ENCODE measurements at places on chromosomes 1 and 21. TPM values are rescaled to one million over a fixed set of nuclear protein-coding genes. Genes with fewer than 3 reads are reported as not detected.

DNA sequence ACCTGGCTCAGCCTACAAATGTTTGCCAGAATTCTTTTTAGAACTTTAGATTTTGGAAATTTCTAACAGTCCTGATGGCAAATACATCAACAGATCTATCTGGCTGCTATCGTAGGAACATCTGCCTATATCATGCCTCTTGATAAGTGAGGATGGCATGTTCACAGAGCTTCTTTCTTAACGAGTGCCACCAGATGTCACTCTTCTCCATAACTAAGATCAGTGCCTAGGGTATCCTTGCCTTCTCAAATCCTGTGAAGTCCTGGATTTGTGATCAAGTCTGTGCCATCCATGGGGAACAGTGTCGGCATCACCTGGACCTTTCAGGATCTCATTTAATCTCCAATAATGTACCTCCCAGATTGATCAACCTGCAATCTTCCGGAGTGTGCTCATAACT, 36.5 kb upstream of the CD5L start:
- peak; percentile 4 for DNase-seq

DNA sequence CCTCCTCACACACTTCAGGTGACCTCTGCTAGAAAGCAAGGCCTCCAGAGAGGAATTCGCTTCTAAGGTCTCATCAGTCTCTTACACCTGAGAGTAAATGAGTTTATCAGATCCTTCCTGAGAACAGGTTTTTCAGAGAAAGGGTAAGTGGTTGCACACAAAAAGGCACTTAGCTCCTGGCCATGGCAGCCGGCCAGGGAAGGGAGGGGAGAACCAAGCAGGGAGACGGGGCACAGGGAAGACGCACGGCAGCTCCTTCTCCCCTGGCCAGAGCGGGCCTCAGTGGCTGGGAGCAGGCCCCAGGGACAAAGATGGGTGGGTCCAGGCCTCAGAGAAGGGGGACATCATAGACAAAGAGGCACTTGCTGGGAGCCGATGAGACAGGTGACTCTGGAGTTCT, 3.6 kb upstream of the TNNT2 start:
- DNase-seq: no peak

- DNase-seq: no peak
Measured at GRCh38 chr1:161128591-161129420, 3.7 kb downstream of the DEDD start.

DNA sequence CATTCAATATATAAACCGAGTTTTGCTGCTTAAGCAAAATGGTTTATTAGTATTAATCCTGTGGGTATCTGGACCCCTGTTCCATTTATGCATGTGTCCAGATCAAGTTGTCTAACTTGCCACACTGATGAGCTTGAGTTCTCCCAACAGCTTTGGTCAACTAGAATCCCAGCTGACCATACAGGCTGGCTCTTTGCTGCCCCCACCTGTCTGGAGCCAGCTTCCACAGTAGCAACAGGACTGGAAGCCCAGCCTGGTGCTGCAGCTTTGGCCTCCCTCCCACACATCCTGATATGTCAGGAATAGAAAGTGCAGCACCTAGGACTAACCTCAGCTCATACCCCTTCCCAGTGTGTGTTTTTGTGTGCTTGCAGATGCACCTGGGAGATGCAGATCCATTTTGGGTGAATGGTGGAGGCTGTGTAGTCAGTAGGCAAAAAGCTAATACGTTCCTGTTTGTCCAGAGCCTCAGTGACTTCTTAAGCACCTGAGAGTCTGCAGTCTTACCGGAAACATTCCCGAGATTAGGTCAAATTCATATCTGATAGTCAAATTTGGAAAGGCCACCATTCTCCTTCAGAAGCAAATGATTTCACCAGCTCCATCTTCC, 40.9 kb upstream of the BEND5 start:
- peak; percentile 27 for DNase-seq

DNA sequence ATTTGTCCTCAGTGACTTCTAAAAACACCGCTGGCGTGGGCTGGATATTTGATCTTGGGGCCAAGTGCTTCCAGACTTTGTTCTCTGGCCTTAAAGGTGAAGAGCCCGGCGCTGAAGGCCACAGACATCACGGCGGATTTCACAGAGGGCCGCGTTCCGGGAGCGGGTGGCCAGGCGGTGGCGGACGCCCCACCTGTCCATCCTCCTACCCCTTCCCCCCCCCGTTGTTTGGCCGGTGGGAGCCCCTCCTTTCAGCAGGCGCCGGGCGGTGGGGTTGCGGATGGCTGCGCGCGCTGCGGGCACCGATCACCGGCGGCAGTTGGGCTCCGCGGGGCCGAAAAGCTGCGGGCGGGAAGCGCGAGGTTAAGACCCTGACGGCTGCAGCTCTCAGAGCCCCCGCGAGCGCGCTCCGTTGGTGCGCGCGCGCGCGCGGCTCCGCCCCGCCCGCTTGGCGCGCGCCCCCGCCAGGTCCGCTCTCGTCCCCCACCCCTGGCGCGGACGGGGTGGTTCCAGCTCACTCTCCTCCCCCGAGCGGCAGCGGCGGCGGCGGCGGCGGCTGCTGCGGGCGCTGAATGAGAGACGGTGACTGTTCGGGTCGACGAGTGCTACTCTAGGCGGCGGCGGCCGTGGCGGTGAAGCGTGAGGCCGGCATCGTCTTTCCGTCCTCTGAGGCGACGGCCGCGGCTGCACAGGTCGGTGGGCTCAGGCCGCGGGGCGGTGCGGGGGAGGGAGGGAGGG, at the start of gene RALGPS2:
TSS of gene RALGPS2 (plus strand) at position 517 of the 738 bp plus-strand sequence. CDS start 51,521 bp downstream, outside the sequence.
- peak; percentile 25 for DNase-seq

DNA sequence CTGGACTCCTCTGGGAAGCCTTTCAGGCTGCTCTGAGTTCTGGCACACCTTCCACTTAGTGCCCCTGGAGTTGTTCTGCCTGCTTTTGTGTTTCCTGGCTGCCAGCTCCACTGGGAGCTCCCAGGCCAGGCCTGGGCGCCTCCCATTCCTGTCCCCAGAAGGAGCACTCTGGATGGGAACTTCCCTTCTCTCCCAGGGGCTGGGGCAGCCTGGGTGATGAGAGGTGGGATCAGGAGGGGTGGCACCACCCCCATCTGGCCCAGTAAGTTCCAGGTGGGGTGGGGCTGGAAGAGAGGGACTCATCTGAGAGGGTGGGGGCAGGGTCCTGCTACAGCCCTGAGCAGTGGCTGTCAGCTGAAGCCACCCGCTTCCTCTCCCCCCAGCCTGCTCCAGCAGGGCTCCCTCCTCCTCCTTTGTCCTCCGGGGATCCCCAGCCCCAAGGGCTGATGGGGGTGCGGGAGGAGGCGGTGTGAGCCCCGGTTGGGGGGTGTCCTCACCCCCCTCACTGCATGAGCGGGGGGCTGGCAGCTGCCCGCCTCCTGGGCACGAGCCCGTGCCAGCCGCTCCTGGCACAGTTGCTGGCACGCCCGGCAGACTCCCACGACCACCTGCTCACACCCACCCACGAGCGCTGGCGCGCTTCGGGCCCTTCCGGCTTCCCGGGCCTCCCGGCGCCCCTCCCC, 4.7 kb downstream of the FOXO6 start:
- DNase-seq: peak; percentile 59

- no peak for DNase-seq
Measured at GRCh38 chr1:150820730-150821512, 12.9 kb upstream of the CTSK start.

DNA sequence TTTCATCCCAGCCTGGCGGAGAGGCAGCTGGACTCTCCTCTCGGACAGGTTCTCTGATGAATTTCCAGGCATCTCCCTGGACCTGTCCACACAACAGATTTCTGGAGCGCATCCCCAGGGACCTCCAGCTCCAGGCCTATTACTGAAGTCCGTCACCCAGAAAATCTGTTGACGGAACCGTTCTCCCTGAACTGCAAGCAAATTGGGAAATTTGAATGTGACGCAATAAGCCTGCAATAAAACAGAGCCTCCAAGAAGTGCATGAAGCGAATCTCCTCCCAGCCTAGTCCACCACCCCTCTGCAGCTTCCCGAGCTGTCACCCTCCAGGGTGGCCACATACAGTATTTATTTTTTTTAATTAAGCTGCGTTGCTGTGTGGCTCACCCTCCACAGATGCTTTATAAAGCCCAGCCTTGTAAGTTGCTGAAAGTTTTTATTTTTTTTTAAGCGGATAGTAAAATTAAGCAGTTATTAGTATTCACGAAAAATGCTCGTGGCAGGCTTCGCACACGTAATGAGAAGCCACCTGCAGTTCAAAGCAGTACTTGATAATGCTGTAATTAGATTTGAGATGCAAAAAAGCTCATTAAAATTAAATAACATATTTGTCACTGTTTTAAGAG, 173.3 kb downstream of the CAMTA1 start:
- DNase-seq: no peak

GRCh38 chr1:81174052-81174451, 626.7 kb upstream of the ADGRL2 start:
- DNase-seq: peak; percentile 56

DNA sequence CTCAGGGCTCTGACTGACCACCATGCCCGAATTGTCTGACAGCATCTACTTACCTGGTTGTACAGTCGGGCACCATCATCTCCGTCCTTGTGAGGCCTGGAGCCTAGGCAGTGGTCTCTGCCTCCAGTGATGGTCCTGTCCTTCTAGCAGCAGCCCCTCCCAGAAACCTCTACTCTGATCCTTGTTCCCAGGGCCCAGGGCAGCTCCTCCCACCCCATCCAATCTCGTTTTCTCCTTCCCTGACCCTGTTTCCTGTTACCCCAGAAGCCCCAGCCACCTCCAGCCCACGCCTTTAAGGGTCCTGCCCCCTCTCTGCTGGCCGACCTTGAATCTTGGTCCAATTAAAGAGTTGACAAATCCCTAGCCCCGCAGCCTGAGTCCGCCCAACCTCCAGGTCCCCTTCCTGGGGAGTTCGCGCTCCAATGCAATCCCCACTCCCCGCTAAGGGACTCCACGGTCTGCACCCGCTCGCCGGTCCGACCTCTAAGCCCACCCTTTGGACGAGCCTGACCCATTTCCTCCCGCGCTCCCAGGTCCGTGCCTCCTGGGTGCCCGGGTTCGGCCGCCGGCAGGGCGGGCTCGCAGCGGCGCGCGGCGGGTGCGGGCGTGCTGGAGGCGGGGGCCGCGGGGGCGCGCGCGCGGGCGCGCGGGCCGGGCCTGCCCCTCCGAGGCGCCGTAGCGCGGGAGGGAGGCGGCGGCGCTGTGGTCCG, at the start of gene B4GALT2:
TSS of gene B4GALT2 (plus strand) at position 660 of the 710 bp plus-strand sequence. CDS start 1,951 bp downstream, outside the sequence.
- peak; percentile 25 for DNase-seq

GRCh38 chr1:220485131-220485530, 42.8 kb upstream of the MARK1 start:
- no peak for DNase-seq

DNA sequence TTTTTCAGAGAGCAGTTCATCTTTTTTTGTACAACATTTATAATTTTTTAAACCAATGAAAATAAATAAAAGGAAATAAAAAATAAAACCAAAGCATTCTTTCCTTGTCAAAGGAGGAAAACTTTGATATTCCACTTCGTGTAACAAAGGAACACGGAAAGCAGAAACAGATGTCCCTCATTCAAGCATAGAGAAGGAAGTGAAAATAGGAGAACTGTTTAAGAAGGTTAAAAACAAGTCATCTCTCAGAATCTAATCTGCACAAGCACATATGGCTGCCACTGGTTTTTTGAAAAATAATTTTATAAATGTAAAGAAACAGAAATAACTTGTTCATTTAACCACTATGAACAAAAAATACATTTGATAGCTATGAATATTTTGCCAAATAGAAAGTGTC, 35.9 kb upstream of the ZNF644 start:
- no peak for DNase-seq

- no peak for DNase-seq
Measured at GRCh38 chr1:184664661-184665060, 90.0 kb downstream of the EDEM3 start.

DNA sequence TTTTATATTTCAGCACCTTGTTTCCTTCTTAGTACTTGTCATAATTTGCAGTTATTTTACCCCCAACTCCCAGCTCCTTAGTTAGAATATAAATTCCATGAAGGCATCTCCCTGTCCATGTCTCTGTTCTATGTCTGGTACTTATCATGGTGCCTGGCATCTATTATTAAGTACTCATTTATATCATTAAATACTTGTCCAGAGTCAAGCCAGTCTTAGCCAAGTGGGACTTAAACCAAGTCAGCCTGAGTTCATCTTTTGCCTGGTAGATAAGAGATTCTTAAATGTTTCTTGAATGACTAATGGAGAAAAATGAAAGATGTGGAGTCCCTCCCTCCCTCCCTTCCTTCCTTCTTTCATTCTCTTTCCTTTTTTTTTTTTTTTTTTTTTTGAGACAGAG, 9.4 kb downstream of the SLC25A44 start:
- no peak for DNase-seq

- no peak for DNase-seq
Measured at GRCh38 chr21:33359446-33359845, 34.7 kb downstream of the IFNAR1 start.

GRCh38 chr21:38500073-38500472, 1.8 kb upstream of the ERG start:
- no peak for DNase-seq

GRCh38 chr21:31987696-31988095, 114.9 kb downstream of the HUNK start:
- DNase-seq: no peak

GRCh38 chr1:23756676-23757075, 13.4 kb downstream of the ELOA start:
- DNase-seq: no peak

DNA sequence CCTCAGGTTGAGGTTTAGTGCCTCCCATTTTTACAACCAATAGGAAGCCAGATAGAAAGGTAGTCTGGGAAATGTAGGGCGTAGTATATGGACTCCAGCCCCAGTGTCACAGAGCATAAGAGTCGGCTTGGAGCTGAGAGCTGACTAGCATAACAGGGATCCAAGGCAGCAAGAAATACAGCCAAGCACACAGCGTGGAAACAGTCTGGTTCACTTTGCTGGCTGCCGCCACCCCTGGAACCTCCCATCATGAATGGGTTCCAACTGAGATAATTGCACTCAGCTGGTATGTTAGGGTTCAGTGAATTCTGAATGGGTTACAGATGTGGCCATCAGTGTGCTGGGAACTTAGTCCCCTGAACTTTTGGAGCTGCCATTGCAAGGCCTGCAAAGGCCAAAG, 76.7 kb upstream of the GPR88 start:
- no peak for DNase-seq

- DNase-seq: no peak
Measured at GRCh38 chr1:248782416-248783141, 27.0 kb upstream of the LYPD8 start.

- DNase-seq: no peak
Measured at GRCh38 chr1:65321879-65322278, 12.5 kb downstream of the DNAJC6 start.

DNA sequence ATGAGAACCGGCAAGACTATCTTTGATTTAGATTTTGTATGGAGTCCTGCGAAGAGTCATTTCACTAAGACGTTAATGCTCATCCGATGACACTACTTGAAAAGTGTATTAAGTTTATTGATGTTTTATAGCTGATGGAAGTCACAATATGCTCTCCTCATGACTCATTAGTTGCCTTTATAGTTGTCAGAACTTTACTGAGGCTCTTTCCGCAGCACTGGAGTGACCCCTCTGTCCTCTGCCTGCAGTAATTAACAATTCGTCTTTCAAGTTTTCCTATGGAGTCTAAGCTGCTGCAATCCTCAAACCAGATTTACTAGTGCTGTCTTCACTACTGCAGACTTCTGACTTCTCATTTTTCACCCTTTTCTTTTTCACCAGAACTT, 853 bp downstream of the USP16 start:
- DNase-seq: no peak

Gene TDRD5
- total RNA-seq: not detected

Gene GLIS1
- 0.86 TPM for total RNA-seq

Gene DNAJC28
- 3.1 TPM for total RNA-seq

Gene RGS13
- total RNA-seq: not detected

Gene AMY2A
- total RNA-seq: not detected

Gene FCRL1
- not detected for total RNA-seq

Gene AUNIP
- 12.4 TPM for total RNA-seq

Gene CDC7
- 13.6 TPM for total RNA-seq

Gene TRMT1L
- total RNA-seq: 24.3 TPM

Gene DHCR24
- total RNA-seq: 104 TPM

Gene RGS8
- total RNA-seq: not detected

Gene ASCL5
- not detected for total RNA-seq

Gene FAM163A
- total RNA-seq: not detected

Gene BLACAT1
- 0.89 TPM for total RNA-seq

Data from H4 (cell line).